ENCODE measurements at places on chromosomes 3 and 15.

- no peak for DNase-seq
These were observed 46.9 kb upstream of the PPP2R3A start for GRCh38 chr3:135918600-135918999.

DNA sequence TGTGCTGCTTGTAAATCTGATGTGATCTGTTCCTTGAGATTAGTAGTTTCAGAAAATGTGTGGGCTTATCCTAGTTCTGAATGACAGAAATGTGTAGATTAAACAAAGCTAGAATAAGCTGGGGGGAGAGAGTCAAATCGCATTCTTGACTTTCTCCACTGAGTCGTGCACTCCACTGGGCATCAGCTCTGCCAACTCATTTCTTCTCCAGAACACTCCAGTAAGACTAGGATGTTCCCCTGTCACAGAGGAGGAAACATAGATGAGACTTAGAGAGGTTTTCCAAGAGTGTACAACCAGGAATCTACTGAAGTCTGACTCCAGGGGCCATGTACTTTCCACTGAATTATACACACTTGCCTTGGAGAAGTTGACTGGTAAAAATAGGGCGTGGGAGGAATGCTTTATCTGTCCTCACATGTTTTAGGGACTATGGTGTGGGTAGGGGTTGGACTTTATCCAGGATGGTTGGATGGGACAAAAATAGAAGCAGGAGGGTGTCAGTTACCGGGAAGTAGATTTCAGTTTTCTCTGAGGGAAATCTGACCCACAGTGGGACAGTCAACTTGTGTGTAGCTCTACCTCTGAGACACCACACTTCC is 298.2 kb downstream of the UBE2E2 start:
- DNase-seq = no peak

DNA sequence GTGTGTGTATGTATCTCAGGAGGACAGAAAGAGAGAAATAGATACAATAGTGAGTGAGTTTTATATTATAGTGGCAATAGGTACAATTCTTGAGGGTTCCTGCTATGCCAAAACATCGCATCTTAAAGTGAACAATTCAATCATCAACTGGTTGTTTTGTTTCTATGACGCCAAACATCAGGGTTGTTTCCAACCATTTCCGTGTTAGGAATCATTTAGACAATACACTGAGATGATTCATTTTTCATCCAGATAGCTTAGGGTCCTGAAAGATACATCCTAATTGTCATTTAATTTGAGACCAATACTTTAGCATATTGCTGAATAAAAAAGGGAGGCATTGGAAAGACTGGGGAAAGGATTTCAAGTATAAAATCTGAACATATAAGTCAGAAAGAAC is 472.2 kb downstream of the MCTP2 start:
- no peak for DNase-seq

DNA sequence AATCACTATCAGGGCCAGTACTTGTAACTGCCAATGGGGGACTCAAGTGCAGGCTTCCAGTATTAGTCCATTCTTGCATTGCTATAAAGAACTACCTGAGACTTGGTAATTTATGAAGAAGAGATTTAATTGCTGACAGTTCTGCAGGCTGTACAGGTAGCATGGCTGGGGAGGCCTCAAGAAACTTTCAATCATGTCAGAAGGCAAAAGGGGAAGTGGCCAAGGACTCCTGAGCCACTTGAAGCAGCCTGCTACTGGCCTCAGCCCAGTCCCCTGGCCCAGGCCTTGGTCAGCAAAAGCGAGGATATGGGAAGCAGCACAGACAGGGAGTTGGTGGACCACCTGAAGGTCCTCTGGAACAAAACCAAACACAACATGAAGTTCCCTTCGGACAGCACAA is 29.2 kb upstream of the OR5K1 start:
- no peak for DNase-seq

DNA sequence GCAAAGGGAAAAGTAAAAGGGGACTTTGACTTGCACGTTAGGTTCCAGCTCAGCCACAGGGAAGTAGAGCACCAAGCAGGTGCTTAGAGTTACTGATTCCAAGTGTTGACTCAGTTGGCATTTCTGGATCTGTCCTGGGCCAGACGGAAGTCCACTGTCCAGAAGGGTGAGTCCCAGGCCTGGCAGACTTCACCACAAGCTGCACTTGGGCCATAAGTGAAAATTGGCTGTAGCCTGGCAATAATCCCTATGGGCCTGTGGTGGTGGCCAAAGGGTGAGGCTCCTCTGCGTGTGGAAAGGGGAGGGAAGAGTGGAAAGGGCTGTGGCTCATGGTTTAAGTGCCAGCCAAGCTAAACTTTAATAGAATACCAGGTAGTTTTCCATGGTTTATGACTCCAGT is 121.5 kb downstream of the DTWD1 start:
- DNase-seq = no peak

- no peak for DNase-seq
These were observed 36.1 kb downstream of the IGF1R start for GRCh38 chr15:98684436-98684835.

DNA sequence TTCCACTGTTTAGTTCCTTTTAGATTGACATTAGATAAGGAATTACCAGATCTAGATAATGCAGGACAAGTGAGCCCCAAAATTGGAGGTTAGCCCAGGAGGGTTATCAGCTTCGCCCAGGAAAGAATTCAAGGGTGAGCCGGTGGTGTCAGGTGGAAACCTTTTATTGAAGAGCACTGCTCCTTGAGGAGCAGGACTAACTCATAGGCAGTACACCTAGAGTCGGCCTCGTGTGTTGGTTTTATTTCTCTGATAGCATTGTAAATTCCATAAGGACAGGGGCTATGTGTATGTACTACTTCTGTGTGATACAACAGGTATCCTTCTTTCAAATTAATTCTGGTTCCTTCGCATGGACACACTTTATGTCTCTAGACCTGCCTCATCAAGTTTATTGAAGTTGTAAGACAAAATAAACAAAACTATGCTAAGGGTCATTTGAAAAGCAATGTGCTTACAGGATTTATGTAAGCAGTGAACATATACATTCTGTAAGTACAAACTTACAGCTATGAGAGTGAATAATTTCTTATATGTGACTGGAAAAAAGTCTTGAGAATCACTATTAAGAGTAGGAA is 57.2 kb downstream of the SNX4 start:
- no peak for DNase-seq

- peak; percentile 19 for DNase-seq
These were observed 6.5 kb downstream of the TPM1 start for GRCh38 chr15:63048776-63049665.

DNA sequence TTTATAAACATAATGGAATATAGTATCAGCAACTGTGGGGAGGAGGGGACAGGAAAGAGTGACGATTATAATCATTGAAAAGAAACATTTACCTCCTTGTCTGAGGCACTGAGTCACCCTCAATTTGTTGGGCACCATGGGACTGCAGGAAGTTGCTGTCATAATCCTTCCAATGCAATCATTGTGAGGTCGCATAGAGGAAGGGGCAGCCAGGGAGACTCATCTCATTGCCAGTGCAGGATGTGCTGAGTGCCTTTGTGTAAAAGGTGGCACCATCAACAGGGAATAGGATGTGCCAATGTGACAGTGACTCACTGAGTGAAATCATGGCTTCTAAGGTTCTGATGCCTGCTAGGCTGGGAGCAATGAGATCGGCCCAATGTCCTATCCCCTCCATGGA is 300.4 kb upstream of the ADAMTS9 start:
- DNase-seq = no peak

GRCh38 chr15:69576035-69576526 is 123.5 kb downstream of the RPLP1 start:
- peak; percentile 52 for DNase-seq

GRCh38 chr3:5021116-5022092 is 42.2 kb downstream of the BHLHE40 start:
- no peak for DNase-seq

DNA sequence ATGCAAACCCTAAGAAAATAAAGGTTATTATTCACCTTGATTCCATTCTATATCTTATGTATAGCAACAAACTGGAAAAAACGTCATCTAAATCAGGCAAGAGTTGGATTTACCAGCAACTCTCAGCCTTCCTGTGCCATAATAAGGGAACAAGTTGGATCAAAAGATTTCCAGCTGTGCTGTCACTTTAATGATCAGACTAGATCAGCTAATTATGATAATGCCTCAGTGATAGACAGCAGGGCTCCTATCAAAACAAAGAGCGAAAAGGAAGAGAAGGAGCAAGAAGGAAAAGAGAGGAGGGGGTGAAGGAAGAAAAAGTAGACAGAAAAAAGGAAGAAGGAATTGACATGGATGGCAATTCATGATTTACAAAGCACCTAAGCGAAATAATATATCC is 36.7 kb upstream of the BCL6 start:
- DNase-seq = no peak

GRCh38 chr3:146308222-146308621 is 57.3 kb upstream of the PLSCR4 start:
- no peak for DNase-seq

DNA sequence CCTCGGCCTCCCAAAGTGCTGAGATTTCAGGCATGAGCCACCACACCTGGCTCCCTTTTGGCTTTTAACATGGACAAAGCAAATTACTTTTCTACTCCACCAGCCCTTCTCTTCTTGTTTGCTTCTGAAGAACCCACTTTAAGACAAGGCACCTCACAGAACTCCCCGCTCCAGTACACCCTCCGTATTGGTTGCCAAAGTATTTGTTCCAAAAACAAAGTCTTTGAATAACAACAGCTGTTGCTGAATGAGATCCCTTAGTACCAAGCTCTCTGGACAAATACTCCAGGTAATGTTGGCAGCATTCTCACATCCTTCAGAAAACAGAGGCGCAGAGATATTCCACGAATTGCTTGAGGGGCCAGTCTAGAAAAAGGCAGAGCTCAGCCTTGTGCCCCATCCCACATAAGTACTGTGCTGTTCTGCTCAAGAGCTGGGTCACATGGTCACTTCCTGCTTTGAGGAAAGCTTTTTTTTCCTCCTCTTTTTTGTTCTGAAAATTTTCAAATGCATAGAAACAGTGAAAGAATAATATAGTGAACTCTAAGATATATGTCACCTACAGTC is 7.3 kb upstream of the CHCHD6 start:
- DNase-seq = no peak

DNA sequence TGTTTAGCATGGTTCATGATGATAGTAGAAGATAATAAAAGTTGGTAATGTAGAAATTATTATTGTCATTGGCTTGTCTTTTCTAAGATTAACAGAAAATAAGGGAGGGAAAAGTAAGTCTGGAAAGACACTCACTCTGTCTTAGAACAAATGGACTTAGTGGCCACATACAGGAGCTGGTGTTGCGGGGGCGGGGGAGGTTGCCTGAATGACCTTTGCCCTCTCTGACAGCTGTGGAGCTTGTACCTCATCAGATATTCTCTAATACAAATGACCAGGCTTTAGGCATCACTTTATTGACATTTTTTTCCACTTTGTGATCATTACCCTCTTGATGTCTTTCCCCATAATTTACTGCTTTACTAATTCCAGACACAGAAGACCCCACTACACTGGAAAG is 5.9 kb downstream of the TAGLN3 start:
- DNase-seq = no peak

- DNase-seq = no peak
These were observed 143.7 kb upstream of the ZNF385D start for GRCh38 chr3:21894459-21895340.
